Stimulated activated CD8-positive, alpha-beta memory T cell treated with anti-CD3 and anti-CD28 coated beads, Interleukin-7, amount 100 ng/mL, for 1 hour (primary cell): ENCODE measurements at places on chromosomes 5 and 9.

DNA sequence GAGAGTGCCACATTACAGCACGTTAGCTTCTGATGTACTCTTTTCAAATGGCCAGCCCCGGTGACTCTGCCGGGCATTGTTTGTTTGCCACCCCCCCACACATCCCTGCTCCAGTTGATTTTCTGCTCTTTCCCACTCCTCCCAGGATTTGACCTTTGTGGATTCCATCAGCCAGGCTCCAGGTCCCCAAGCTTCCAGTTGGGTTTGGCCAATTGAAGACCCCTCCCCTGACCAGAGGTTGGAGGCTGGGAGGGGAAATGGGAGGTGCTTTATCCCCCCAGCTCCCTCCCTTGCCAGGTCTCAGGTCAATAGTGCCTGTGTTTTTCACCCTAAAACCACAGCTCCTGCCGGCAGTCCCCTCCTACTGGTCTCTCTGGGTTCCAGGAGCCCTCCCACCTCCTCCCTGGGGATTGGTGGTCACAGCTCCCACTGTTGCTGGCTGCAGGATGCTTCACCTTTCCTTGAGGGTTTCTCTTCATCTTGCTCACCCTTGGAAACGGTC, 34.9 kb downstream of the IRF1 start:
- DNase-seq = no peak

GRCh38 chr5:106906199-106906598, 764.5 kb downstream of the EFNA5 start:
- no peak for DNase-seq

GRCh38 chr5:14503681-14504331, 77.8 kb upstream of the OTULINL start:
- no peak for DNase-seq

GRCh38 chr9:138102246-138103051, 224.9 kb downstream of the CACNA1B start:
- DNase-seq = no peak

DNA sequence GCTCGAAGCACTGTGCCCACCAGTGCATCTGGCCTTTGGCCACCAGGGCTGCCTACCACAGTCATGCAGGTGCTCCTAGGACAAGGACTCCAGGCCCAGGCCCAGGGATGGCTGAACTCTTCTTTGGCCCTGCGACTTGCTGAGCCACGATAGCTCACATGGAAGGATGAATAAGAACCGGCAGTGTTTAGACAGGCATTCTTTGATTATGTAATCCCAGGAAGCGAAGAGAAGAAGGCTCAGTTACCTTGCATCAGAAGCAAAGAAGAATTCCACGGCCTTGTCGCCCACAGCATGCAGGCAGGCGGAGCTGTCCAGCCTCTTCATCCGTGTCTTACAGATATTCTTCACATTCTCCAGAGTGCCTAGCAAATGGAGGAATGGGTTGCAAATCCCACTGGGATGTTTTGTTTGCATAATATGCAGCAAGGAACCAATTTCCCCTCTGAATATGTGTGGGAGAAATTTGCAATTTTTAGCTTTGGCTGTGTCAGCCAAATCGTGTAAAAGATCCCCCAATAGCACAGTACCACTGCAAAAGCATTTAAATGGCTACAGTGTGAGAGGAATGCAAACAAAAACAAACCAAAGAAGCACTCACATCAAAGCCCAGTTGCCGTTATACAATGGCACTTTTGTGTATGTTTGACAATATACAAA, 29.1 kb downstream of the GFPT2 start:
- DNase-seq = no peak

GRCh38 chr5:102627315-102627714, 127.8 kb upstream of the PAM start:
- DNase-seq = no peak

DNA sequence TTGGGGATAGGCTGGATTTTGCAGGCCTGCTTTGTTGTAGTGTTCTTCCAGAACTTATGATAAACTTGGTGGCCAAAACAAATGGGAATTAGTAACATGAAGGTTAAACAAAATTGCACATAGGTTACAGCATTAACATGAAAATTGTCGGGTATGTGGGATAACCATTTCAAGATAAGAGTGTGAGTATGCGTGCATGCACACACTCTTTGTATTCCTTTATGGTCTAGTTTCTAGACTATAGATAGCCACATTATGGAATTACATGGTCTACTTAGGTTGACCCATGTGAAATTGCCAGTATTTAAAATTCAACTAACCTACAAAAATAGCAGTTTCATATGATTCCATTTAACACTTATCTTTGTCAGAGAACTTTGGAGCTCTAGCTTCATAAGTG, 1.4 kb downstream of the HMGCR start:
- no peak for DNase-seq

- DNase-seq = no peak
These were observed 16.6 kb downstream of the IER5L start for GRCh38 chr9:129161534-129161837.

- no peak for DNase-seq
These were observed 15.3 kb downstream of the PCDHGC5 start for GRCh38 chr5:141504216-141504615.

DNA sequence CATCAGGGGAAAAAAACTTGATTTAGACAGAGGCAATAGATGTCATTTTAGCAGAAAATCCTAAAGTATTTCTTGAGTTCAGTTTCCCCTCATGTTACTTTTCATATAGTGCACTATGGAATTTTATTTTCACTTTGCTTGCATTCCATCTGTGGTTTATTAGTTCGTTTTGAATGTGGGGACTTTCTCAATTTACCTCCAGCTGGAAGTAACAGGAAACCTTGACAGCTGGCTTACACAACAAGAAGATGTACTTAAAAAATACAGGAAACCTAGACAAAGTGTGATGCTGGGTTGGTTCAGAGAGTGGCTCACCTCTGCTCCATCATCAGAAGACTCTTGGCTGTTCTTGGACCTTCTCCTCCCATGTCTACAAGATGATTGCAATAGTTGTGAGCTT, 567.0 kb downstream of the CETN3 start:
- no peak for DNase-seq

DNA sequence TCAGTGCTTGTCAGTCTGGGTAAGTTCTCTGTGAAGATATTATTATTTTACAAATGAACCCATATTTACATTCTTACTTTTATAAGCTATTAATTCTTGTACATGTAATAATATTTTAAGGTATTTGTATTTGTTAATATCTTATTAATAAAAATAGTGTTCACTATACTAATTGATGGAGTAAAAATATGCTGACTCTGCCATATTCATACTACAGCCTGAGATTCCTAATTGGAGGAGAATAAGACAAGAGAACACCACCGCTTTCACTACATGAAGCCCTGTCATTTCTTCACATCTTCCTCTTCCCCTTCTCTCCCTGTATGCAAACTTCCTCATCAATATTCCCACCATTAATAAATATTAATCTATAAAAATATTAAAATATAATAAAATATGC, 167.6 kb upstream of the TUSC1 start:
- no peak for DNase-seq

DNA sequence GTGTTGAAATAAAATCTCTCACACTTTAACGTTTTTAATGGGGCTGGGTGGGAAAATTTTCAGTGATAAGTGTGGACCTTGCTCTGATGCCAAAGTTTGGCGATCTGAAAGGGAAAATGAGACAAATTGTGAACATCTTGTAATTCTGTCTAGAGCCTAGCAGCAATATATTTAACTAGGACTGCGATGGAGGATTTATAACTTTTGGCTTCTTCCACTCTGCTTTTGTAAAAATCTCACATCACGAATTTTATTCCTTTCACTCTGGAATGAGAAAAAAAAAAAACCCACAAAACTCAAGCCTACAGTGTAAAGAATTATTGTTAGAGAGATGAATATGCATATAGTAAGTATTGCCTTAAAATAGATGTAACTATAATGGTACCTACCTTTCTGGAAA, 19.9 kb downstream of the CCNH start:
- DNase-seq = no peak

GRCh38 chr9:4010309-4010708, 289.6 kb downstream of the GLIS3 start:
- no peak for DNase-seq

DNA sequence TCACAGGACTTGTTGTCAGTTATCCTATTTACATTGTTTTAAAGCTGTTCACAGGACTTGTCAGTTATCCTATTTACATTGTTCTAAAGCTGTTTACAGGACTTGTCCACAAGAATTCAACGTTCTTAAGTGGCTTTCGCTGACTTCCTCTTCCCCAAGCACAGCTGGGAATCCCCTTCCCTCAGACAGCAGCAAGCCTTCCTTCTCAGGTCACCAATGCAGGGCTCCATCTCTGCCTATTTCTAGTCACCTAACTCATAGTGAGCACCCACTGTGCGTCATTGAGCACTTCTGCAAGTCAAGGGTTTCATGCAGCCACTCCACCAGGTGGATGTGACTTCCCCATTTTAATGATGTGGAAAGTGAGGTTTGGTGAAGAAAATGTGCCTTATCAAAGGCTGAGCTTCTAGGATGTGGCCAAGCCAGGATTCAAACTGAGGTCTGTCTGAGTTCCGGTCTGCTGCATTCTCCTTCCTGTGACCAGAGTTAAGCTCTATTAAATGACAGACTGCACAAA, 109.8 kb upstream of the ZNF462 start:
- no peak for DNase-seq

GRCh38 chr5:30781643-30782042, 411.8 kb upstream of the CDH6 start:
- DNase-seq = no peak

GRCh38 chr9:74379718-74380117, 117.4 kb upstream of the RORB start:
- no peak for DNase-seq

GRCh38 chr5:135600152-135600570, 21.4 kb upstream of the CXCL14 start:
- DNase-seq = no peak

- DNase-seq = no peak
These were observed 182.2 kb upstream of the ISL1 start for GRCh38 chr5:51201024-51201423.

DNA sequence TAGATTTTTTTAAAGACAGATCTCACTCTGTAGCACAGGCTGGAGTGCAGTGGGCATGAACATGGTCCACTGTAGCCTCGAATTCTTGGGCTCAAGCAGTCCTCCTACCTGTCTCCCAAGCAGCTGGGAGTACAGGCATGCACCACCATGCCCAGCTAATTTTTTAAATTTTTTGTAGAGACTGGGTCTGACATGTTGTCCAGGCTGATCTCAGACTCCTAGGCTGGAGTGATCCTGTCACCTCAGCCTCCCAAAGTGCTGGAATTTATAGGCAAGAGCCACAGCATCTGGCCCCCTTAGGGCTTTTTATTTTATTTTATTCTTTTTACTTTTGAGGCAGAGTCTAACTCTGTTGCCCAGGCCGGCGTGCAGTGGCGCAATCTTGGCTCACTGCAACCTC, 56.4 kb downstream of the NSD1 start:
- DNase-seq = no peak

DNA sequence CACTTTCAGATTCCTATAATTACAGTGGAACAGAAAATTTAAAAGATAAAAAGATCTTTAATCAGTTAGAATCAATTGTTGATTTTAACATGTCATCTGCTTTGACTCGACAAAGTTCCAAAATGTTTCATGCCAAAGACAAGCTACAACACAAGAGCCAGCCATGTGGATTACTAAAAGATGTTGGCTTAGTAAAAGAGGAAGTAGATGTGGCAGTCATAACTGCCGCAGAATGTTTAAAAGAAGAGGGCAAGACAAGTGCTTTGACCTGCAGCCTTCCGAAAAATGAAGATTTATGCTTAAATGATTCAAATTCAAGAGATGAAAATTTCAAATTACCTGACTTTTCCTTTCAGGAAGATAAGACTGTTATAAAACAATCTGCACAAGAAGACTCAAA, 29.5 kb downstream of the ZFYVE16 start:
- DNase-seq = no peak
